ENCODE measurements at places on chromosomes 16 and 17. TPM values are rescaled to one million over a fixed set of nuclear protein-coding genes. Genes with fewer than 3 reads are reported as not detected.

GRCh38 chr17:7439462-7440112 lies at the start of gene FGF11:
FGF11 (plus strand) TSS chr17:7439512; CDS start chr17:7439621, 109 bp downstream.
- no peak for DNase-seq

- no peak for DNase-seq
Observed at GRCh38 chr17:66448026-66448639, 145.7 kb downstream of the PRKCA start.

DNA sequence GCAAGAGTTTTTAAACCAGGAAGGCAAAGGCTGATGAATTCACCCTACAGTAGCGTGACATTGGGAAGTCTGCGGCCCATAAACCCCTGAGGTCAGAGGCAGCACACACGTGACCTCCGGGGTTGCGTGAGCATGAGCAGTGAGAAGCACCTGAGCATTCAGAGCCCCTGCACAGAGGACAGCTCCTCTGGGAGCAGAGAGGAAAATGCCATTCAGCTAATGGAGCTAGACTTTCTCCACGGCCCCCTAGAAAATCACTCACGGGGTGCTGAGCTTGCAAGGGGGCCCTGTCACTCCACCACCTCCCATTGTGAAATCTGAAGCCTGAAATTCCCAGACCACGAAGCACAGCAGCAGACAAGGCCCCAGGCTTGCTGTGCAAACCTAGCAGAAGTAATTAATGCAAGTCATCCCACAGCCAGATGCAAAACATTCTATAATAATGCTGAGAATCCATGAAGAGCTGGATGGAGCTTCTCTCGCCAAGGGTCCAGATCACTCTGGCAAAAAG lies 114.9 kb upstream of the RCVRN start:
- DNase-seq = no peak

DNA sequence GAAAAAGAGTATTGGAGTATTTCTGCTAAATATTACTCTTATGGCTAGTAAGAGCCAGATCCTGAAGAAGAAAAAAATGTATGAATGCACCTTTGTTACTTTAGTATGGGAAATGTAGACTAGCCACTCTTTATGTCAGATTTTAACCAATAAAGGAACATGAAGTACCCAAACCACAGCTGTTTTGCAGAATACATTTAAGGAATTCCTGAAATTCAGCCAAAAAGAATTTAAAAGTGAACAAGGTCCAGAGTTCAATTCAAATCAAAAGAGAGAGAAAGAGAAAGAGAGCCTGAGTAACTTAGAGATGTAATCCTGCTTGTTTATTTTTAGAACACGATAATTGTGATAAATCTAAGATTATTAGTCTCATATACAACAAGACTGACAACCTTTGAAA lies 1.2 kb downstream of the KCNJ16 start:
- DNase-seq = no peak

DNA sequence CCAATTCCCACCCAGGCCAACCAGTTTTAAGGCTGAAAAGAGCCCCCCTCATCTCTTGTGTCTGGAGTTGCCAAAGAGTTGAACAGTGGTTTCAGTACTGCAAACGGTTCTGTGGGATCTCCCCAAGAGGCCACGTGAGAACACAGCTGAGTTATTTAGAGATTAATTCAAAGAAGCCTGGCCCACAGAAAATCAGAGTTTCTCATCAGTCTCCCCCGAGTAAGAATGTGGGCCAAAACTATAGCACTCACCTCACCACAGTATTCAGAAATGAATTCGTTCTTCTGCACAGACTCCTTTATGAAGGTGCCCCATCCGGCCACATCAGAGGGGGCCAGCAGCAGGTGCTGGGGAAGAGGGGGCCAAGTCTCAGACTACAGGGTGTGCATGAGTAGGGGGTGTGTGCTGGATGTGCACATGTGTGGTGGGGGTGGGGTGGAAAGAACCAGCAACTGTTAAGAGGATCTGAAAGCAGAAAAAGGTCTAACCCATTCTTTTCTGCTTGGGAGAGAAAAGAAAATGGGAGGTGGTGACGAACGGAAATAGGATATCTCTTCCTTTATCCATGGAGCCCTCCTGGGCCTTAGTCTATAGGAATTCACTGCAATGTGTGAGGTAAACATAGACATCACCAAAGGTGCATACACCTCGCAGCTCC lies 22.6 kb downstream of the CNTNAP1 start:
- DNase-seq = no peak

- no peak for DNase-seq
Observed at GRCh38 chr17:80872001-80872500, 119.6 kb upstream of the CHMP6 start.

DNA sequence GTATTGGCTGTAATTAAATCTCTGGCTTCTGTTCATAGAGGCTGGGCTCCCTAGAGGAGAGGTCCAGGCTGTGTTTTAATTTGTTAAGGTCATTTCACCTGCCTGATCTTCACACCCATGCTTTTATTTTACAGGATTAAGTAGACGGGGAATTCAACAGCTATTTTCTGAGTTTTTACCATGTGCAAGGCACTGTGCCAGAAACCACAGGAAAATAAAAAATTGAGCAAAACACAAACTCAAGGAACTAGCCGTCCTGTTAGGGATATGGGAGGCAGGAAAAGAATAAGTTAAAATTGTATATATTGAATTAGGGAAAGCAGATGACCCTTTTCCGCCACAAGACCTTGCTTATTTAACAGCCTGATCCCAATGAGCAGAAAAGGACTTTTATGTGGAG lies 29.1 kb downstream of the HS3ST3A1 start:
- no peak for DNase-seq

- DNase-seq = no peak
Observed at GRCh38 chr16:68426347-68426652, 22.0 kb downstream of the SMPD3 start.

DNA sequence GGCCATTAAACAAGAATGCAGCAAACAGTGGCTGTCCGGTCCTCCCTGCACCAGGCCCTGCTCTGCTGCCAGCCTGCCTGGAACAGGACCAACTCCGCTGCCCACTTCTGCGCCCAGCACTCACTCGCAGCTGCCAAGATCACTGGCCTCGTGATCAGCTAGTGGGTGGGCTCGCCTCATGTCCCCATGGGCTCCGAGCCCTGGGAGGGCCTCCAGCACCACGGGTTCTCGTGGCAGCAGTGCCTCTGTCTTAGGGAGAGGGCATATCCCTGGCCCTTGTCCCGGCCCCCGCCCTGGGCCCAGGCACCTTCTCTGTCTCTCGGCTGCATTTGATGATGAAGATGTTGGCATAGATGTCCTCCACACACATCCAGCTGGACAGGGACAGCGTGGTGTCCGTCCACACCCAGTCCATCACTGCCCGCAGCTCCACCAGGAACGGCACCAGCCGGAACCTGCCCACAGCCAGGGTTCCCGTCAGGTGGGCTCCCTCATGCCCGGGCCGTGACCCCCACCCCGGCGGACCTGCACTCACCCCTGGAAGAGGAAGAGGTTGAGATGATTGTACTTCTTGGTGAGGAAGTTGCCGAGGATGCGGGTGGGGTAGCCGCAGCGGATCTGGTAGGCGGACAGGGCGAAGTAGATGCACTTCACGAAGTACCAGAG lies 13.1 kb downstream of the CTU2 start:
- peak; percentile 84 for DNase-seq

- no peak for DNase-seq
Observed at GRCh38 chr17:50239937-50240336, 34.3 kb upstream of the TMEM92 start.

DNA sequence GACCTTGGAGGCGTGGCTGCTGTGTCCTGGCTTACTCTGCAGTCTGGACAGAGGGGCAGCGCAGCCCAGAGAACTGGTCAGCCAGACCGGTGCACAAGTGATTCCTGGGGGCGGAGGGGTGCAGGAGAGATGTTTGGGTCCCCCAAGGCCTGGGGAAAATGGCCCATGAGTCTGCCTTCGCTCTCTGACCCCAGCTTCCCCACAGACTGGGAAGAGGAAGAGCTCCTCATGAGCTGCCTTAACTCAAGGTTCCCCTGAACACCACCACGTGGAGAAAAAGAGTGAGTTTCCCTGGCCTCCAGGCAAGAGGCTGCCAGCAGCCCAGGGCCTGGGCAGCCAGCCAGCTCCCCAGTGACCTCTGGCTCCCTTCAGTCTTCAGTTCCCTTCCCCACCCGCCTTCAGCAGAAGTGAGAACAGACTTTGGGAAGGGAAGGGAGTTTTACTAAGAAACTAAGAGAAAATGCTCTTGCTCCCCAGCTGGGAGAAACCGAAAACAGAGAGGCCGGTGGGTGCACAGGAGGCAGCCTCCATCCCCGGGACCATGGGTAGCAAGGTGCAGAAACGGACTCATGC lies 2.0 kb upstream of the C17orf99 start:
- DNase-seq = peak; percentile 91

- no peak for DNase-seq
Observed at GRCh38 chr17:58536542-58536941, 22.1 kb upstream of the MTMR4 start.

- no peak for DNase-seq
Observed at GRCh38 chr16:81487301-81487720, 42.7 kb downstream of the CMIP start.

GRCh38 chr16:81752225-81752875 lies 26.7 kb upstream of the PLCG2 start:
- peak; percentile 62 for DNase-seq

DNA sequence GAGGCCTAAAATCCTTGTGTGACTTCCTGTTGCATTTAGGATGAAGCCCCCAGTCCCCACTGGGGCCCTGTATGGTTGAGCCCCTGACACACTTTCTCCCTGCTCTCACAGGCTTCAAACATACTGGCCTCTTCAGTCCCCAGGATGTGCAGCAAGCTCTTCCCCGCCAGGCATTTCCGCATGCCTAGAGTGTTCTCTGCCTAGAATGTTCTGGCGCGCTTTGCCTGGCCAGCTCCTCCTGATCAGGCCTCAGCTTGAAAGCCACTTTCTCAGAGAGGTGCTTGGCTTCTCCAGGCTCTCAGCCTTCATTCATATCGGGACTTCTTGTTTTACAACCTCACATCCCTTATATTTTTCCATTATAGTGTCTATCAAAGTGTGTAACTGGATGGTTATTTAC lies 123.7 kb downstream of the SPACA3 start:
- no peak for DNase-seq

GRCh38 chr17:6492892-6493674 lies 48.8 kb downstream of the PIMREG start:
- peak; percentile 33 for DNase-seq

DNA sequence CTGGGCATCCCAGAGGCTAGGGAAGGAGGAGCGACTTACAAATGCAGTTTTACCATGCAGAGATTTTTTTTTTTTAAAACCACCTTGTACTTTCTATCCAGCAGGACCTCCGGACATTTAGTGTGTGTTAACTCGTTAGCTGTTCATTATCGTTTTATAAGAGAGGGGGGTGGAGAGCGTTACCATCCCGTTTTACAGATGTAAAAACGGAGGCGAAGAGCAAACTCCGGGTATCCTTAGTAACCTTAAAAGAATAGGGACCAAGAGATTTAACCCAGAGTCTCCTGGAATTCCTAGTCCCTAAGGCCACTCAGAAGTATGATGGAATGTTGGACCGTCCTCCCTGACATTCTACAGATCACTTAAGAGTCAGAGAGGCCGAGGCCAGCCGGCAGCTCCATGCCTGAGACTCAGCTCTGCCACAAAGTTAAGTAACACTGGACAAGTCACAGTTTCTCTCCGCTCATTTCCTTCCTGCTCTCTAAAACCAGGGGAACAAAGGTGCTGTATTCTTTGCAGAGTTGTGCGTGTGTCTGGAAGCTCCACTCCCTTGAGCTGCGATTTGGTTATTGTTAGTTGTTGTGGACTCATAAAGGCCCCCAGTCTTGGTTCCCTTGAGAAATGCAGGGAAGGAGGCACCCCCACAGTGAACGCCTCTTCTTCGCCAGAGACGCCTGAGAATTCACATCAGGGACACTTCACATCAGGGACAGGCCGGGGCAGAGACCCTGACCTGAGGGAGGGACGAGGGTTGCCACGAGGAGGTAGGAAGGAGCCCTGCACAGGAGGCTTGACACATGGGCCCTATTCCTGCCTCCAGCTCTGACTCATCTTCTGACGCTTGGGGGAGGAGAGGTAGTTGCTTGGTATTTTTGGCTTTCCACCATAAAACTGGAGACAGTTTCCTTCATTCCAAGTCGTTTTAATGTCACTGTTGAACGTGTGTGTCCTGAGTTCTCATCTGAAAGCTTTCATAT lies 1.2 kb downstream of the DUSP14 start:
- peak; percentile 69 for DNase-seq

ADAMTS18 gene
- 1.4 TPM for total RNA-seq

PPP1R27 gene
- total RNA-seq = not detected

CDH11 gene
- total RNA-seq = 238 TPM

TACO1 gene
- 12.2 TPM for total RNA-seq

NLK gene
- total RNA-seq = 34.9 TPM

HS3ST2 gene
- 2.6 TPM for total RNA-seq

FA2H gene
- total RNA-seq = 52.2 TPM

TP53TG3C gene
- not detected for total RNA-seq

Data from sciatic nerve (tissue), 2 donors.